Stimulated activated naive CD8-positive, alpha-beta T cell treated with anti-CD3 and anti-CD28 coated beads, Interleukin-15, Interleukin-2, amounts not matched to agents 100 U/mL and 50 U/mL, for 24 hours (primary cell): ENCODE measurements at places on chromosomes 2 and 18.

GRCh38 chr2:25590921-25591505 lies 82.4 kb downstream of the DTNB start:
- no peak for DNase-seq

- DNase-seq: no peak
Observed at GRCh38 chr2:135257383-135258090, 205.4 kb downstream of the RAB3GAP1 start.

- no peak for DNase-seq
Observed at GRCh38 chr18:58230438-58231179, 186.6 kb downstream of the NEDD4L start.

GRCh38 chr18:9711361-9712129 lies 3.4 kb downstream of the RAB31 start:
- no peak for DNase-seq

DNA sequence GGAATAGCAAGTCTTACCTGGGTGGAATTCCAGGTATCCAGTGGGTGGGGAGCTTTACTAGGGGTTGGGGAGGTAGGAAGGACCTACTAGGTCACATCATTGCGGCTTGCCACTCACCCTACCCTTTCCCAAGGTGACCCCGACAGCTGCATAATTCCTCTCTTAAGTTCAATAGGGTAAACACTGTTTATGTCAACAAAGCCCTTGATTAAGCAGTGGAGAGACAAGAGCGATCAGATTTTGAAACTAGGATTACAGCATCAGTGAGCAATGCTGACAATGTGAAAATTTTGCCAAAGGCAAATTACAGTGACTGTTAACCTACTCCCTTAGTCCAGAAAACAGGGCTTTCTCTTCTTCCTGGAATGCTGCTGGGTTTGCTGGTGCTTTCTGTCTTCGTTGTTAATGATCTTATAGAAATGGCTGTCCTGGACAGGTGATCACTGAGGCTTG lies 14.5 kb downstream of the SLC19A3 start:
- DNase-seq: no peak

DNA sequence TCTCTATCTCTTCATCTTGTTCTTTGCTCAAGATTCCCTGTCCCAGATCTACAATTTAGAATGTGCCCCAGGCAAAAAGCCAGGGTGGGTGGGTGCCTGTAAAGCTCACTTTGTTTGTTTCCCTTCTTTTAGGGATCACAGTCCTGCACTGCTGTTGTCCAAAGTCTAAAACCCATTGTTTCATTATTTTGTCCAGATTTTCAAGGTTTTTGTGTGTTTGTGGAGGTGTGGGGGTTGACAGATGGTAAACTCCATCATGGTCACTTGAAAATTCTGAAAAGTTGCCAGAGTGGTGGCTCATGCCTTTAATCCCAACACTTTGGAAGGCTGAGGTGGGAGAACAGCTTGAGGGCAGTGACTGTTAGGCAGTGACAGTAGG lies 41.5 kb downstream of the YES1 start:
- no peak for DNase-seq

DNA sequence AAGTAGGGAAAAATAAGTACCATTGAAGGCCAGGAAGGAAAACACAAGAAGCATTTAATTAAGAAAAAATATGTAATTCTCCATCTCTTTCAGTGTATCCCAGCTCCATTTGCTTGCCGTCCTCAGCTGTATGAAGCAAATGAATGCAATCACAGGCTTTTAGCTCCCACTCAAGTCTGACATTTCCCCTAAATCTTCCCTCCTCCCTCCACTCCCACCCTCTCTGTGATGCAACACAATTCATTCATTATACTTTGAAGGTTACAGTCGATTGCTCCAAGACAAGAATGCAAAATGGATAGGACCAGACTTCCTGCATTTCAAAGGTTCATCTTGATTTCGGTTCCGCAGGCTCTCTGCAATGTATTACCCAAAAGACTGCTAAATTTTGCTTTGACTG lies 172.7 kb upstream of the SERPINE2 start:
- no peak for DNase-seq

DNA sequence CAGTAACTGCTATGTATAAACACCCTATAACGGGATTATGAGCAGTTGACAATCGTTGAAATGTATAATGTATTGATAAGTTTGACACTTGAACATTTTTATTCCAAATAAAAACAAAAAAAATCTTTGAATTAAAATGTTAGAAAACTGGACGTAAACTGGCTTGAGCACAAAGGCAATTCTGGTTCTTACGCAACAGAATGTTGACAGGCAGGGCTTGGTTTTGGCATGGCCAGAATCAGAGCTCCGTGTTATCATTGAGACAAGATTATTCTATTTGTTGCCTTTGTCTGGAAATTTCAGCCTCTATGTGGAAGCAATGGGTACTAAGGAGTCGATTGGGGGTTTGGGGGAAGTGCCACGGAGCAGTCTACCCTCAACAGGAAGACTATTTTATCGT lies 1028.6 kb upstream of the ZEB2 start:
- no peak for DNase-seq

GRCh38 chr18:79772865-79773696 lies 24.7 kb upstream of the KCNG2 start:
- no peak for DNase-seq

- DNase-seq: no peak
Observed at GRCh38 chr2:88824951-88825350, 133.5 kb downstream of the RPIA start.

DNA sequence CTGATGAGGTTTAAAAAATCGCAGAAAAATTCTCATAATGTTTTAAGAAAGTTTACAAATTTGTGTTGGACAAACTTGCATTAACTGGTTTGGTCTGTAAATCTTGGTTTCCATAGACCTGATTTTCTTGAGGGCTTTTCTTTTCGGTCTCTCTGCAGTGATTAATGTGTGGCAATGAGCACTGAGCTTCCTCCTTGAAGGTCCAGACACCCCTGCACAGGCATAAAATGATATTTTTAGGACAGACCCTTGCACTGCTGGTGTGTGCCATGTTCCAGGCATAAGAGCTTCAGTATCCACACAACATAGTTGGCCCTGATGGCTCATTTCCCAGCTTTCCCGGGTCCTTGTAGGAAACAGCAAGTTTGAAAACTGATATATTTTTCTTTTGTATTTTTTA lies 33.7 kb downstream of the MRPL33 start:
- DNase-seq: no peak

DNA sequence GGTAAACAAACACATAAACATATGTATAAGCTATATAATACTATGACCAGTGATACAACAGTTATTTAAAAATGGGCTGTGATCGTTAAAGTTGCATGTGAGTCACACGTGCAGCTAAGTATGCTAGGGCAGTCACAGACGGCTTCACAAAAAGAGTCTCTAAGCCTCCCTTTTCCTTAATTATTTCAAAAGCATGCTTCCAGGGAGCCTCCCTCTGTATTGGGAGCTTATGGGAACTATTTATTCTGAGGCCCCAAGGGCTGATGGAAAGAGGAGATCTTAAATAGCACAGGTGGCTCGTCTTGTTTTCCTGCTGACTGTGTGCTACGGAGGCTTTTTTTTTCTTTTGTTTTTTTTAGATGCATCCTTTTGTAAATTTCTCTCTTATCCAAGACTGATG lies 94.3 kb downstream of the ADCYAP1 start:
- DNase-seq: no peak

DNA sequence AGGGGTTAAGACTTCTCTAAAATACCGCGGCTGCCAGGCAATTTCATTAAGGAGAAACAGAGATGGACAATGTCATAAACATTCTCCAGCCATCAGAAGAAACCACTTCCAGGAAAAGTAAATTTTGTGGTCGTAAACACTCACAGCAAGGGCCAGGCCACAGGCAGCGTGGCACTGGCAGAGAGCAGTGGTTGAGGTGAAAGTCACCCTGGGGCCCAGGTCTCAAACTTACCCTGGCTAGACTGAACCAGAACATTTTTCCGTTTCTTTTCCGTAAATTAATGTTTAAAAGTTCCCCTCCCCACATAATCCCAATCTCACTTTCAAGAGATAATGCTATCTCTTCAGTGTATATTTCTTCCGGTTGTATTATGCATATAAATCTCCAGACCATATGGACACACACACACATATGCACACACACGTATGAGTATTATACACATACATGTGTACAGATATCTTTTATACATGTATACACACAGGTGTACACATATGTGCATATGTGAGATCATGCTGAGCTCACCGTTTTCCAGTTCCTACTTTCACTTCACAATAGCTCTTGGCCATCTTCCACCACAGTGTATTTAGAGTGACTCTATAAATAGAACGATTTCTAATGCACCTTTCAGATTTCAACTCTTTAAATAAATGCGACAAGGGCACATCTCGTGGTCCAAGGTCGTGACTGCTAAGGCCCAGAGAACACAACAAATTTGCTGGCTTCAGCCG lies 90.1 kb downstream of the MALT1 start:
- no peak for DNase-seq

DNA sequence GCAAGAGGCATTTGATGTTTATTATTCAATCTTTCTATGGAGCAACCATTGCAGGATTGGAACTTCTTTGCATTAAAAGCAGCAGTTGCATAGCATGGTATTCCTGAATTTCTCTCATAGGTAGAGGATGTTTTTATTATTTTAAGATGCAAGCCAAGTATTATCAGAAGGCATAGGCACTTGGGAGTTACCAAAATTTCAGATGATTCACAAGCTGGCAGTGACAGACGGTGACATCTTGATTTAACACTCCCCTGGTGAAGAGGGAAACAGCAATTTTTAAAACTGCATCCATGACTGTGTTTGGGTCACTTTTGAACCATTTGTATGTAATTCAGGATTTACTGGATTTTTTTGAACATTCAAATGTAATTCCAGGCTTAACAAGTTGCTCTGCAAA lies 654.3 kb downstream of the SLC4A3 start:
- DNase-seq: no peak
